NCI-H1048 (cell line): ENCODE measurements at places on chromosomes 3 and 15.

DNA sequence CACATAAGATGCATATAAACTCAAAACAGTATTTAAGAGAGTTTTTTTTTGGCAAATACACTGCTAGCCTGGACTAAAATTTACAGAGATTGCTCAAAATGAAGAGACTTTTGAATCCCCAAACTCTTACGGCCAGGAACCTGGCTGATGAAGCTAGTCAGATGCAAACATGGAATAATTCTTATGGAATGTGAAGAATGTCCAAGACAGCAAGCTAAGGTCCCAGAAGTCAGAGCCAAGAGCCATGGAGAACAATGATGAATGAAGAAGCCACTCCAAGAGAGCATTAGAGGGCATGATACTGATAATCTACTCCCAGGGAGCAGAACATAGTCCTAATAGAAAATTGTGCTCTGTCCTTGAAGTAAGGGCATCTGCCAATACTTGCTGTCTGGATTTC is 705.5 kb downstream of the DIPK2A start:
- DNase-seq = no peak

DNA sequence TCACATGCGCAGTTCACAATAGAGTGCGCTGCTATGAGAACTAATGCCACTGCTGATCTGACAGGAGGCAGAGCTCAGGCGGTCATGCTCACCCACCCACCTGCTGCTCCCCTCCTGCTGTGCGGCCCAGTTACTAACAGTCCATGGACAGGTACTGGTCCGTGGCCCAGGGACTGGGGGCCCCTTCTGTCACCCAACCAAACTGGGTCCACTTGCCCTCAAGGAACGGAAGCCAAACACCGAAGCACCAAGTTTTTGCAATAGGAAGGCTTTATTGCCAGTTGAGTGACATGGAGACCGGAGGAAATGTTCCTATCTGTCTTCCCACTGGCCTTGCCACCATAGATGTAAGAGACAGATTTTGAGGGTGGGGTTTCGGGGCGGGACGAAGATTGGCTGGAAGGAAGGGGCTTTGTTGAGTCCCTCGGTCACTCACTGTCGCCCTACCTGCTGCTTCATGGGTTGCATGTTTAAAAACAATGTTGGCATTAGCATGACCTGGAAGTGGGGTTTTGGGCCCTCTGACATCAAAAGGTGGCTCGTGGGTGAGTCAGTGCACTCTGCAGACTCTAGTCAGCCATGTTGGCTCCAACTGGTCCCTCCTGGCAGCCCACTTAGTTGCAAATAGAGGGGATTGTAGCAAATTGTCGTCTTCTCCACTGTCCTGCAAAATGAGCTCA is 141.0 kb downstream of the TJP1 start:
- DNase-seq = no peak

DNA sequence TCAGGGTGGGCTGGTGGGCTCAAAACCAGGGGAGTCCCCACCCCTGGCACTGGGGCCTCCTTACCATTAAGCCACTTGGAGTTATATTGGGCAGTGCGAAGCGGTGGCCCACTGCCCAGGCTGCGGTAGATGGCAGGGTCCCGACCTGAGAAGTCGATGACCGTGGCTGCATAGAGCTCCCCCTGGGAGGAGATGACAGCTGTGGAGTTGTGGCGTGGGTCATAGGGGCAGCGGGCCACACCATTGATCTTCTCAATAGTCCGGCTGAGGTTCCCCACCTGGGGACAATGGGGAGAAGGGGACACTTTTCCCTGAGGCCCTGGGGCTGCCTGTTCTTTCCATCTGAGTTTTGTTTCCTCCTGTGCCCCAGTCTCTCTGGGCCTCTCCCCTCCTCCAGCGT is 99.8 kb downstream of the SEMA5B start:
- no peak for DNase-seq

DNA sequence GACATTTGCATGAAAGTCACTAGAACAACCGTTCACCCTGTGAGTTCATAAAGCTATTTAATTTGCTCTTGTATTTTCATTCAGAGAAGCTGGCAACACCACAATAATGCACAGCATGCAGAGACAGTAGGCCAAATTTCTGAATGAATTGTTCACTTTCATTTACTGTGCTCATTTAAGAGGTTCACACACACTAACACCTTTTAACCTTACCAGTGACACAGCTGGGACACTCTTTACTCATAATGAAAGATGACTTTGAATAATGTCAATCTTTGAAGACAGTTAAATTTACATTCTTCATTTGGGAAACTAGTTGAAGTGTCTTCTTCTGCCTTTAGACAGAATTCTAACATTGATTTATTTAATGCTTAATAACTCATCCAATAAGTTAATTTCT is 95.7 kb downstream of the ROBO1 start:
- DNase-seq = no peak

- no peak for DNase-seq
Measured at GRCh38 chr3:98513091-98513511, 9.6 kb downstream of the CLDND1 start.

- no peak for DNase-seq
Measured at GRCh38 chr3:80705290-80705689, 937.5 kb upstream of the ROBO1 start.

- DNase-seq = no peak
Measured at GRCh38 chr15:85583442-85583841, 203.0 kb downstream of the AKAP13 start.

DNA sequence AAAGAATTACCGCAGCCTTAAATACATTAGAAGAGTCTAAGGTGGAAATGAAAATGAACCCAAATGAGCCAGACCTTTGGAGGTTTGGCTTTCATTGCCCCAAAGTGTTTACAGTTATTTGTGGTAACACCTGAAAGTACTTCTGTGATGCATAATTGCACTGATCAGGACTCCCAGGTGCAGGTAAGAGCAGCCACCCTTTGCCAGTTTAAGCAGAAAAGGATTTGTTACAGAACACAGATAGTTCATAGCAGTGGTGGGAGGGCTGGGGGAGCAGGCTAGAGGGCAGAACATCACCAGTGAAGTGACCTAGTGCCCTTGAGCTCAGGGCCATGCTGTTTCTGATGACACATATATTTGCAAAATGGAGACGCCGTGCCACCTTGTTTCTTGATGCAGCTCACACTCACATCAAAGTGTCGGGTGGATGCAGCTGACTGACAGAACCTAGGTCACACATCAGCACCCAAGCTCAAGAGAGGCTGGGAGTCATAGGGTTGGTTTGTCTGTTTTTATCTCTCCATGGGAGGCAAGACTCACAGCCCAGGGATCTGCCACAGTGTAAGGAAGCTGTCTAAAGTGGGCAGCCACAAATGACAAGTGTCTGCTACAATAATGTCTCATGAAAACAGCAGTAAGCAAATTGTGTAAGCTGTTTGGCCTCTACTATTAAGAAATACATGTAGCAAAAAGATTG is 49.1 kb downstream of the NEK11 start:
- no peak for DNase-seq

DNA sequence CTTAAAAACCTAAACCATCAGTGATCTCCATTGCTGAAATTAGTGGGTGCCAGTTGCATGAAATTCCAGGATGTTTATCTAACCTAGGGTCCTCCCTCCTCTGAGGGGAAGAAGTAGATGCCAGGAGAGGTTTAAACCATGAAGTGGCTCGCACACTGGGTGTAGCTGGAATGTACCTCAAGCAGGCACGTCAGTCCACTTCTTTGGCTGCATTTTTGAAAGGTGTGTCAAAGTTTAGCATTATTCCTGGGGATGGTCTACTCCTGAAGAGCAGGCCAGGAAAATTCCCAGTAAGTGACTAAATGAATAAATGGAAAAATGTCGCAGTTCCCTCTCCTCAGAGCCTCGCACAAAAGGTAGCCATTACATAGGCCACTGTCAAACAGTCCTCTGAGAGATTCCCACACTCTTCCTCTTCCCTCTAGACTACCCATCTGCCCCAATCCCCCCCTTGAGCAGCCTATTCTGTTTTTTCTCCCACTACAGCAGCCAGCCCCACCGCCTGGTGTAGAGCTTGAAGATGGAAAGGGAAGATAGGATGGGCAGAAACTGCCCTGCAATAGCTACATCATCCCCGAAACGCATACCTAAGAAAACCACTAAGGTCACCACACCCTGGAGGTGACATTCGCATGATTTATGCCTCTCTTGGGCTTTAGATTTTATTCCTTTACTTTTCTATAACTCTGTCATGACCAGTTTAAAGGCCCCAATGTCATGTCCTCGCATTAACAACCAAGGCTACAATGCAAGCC is 655 bp upstream of the TMOD3 start:
- no peak for DNase-seq

DNA sequence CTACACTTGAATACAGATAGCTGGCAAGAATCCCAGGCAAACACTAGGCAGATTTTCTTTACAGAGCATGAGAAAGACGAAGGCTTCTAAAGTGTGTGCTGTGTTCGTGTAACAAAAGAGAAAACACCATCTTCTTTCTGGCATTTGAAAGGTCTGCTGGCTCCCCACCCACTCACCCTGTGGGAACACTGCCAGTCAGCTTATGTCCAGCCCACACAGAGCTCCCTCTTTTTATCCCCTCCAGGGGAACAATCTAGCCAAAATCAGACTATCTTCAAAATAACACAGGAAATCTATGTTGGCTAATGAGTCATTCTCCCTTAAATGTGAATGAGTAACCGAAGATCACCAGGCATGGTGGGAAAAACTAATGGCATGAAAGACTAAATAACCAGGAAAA is 45.6 kb upstream of the PAQR5 start:
- no peak for DNase-seq

GRCh38 chr3:70959506-70960291 is 623.8 kb downstream of the FOXP1 start:
- no peak for DNase-seq

DNA sequence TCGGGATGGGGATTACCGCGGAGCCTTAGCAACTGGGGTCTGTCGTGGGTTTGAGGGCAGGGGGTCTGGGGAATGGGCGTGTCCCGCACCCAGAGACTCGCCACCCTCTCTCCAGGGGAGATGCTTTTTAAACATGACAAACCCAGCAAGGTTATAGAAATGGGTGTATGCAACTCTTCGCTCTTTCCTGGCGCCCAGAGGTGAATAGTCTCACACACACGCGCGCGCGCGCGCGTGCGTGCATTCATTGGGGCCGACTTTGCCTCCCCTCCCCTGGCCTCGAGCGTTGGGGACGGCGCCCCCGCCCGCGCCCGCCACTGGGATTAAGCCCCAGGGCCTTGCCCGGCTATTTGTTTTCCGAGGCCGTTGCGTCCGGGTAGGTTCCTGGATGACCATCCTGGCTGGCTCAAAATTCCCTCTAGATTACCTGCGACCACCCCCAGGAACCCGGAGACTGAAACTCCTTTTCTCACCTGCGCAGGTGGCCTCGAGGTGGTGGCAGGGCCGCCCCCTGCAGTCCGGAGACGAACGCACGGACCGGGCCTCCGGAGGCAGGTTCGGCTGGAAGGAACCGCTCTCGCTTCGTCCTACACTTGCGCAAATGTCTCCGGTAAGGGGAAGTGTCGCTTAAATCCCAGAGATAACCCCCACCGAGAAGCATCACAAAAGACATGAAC is 777 bp downstream of the GPR160 start:
- DNase-seq = no peak

- DNase-seq = no peak
Measured at GRCh38 chr15:77371850-77372563, 47.9 kb downstream of the PEAK1 start.

DNA sequence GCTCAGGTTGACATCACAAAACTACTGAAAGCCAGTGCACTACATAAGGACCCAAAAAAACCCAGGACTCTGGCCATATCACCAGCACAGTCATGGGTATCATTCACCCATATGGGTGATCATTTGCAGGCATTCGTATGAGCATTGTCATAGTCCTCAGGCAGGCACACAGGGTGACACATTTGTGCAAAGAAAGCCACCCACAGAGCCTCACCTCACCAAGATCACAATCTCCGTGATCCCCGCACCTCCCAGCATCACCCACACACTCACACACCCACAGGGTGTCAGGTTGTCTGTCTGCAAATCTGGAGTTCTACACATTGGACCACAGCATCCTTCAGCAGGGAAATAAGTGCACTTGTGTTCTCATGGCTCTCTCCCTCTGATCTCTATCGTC is 166.0 kb upstream of the LPP start:
- DNase-seq = no peak

DNA sequence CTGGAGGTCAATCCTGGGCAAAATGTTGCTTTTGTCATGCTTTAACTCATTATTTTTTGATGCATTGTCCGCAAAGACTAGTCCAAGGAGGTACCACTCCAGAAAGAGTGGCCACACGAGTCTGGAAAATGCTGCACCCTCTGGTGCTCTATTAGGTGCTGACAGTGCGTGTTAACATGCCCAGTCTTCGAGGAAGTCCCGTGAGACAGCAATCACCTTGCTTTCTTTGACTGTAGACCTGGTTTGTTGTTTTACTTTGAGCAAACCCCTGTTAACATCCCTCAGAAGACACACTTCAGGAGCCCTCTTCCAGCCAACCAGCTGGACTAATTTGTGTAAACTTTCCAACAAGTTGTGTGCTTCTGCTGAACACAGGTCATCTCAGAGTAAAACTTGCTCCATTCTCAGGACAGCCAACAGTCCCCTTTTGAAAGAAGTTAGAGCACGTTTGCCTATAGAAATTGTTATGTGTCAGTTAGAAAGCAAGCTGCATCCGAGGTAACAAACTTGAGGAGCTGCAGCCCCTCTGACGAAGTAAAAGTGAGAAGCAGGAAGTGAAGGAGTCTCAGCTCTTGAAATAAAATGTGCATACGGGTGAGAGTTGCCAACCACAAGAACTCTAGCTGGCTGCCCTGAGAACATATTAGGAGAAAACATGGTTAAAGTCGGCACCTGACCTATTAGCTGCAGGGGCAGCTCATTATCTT is 205.0 kb downstream of the LPP start:
- no peak for DNase-seq

- DNase-seq = no peak
Measured at GRCh38 chr3:186807231-186807630, 949 bp upstream of the RFC4 start.

DNA sequence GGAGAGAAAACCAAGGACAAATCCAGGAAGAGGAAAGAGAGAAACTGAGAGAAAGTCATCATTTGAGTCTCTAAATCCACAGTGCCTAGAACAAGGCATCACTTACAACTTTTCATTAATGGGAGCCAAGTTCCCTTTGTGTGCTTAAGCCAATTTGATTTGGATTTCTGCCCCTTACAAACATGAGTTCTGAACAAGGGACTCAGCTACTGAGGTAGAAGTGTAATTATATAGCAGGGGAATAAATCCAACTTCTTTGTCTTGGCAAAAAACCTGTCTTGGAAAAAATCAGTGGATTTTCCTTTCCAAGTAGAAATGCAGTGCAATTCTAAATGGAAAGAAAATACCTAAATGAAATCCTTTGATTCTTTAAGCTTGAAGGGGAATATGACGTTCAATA is 307.2 kb upstream of the CNTN3 start:
- DNase-seq = no peak

DNA sequence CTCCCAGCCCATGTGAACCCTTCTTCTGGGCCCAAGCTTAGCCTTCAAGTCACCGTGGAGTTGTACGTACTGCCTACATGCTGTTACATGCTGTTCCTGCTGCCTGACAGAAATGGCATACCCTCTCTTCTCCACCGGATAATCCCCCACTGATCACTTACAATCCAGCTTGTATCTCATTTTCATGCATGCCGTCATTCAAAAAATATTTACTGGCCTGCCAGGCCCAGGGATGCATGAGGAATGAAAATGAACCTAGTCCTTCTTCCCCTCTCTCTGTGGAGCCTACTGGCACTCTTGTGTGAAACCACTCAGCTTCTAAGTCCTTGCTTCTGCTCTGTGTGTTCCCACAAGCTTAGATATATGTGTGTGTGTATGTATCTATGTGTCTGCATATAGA is 60.6 kb downstream of the WNT5A start:
- DNase-seq = no peak
